ENCODE measurements at places on chromosomes 2 and 18. TPM values are rescaled to one million over a fixed set of nuclear protein-coding genes. Genes with fewer than 3 reads are reported as not detected.

SLC38A11 gene
- total RNA-seq: not detected

AMER3 gene
- not detected for total RNA-seq

CERKL gene
- not detected for total RNA-seq

FN1 gene
- total RNA-seq: 2.2 TPM

YES1 gene
- total RNA-seq: 12.0 TPM

MEP1B gene
- 0.13 TPM for total RNA-seq

SLC9A2 gene
- not detected for total RNA-seq

C2orf66 gene
- 0.33 TPM for total RNA-seq

EVA1A gene
- total RNA-seq: not detected

NXPH2 gene
- total RNA-seq: not detected
